ENCODE measurements at places on chromosomes 4 and X.

DNA sequence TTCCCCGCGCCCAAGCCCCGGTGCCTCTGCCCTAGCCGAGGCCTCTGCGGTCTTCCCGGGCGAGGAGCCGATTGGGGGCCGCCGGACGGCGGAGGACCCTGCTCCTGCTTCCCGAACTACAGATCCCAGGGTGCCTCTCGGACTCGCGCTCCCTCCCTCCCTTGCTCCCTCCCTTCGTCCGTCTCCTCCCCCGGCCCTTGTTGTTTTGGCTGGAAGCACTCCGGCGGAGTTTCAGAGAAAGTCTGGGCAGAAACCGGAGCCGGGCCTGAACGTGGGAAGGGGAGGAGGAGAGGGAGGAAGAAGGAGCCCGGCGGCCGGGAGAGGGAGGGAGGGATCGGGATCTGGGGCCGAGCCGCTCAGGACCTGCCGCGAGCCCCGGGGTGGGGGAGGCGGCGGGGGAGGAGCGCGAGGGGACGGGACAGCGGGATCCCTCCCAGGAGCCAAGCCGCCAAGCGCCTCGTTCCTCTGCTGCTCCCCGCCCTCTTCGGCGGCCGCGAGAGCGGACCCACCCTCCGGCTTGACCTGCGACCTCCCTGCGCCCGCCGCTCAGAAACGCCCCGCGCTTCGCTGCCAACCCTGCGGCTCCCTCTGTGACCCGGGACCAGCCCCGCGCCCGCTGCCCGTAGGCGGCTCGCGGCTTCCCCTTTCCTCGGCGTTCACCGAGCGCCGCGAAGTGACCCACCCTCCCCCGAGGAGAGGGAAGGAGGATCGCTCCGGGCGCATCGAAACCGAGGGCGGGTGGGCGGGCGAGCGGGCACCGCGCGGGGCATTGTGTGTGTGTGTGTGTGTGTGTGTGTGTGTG lies 496 bp upstream of the GAB1 start:
- peak; percentile 21 for DNase-seq

DNA sequence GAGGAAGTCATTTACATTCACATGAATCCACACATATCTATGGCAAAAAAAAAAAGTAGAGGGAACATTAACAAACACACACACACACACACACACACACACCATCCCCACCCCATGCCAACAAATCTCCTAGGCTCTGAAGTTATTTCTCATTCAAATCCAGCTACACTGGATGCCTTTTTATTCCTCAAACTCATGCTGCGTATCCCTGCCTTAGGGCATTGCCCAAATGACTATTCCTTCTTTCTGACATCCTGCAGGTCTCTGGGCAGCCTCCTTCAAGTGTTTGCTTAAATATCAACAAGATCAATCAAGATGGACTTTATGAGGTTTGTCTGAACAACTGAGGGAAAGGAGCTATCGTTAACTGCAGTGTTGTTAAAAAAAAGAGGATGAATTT lies 106.5 kb upstream of the FAM9A start:
- DNase-seq, result no peak

DNA sequence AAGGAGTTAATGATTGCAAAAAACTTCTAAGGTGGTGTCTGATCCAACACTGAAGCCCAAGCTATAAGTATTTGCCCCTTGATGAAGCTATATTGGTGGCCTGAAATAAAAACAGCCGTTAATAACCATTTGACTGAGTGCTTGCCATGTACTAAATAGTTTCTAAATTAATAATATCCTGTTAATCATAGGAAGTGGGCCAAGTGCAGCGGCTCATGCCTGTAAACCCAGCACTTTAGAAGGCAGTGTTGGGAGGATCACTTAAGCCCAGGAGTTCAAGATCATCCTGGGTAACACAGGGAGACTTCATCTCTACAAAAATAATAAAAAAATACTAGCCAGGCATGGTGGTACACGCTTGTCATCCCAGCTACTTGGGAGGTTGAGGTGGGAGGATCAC lies 8.3 kb downstream of the NDP start:
- DNase-seq, result no peak

DNA sequence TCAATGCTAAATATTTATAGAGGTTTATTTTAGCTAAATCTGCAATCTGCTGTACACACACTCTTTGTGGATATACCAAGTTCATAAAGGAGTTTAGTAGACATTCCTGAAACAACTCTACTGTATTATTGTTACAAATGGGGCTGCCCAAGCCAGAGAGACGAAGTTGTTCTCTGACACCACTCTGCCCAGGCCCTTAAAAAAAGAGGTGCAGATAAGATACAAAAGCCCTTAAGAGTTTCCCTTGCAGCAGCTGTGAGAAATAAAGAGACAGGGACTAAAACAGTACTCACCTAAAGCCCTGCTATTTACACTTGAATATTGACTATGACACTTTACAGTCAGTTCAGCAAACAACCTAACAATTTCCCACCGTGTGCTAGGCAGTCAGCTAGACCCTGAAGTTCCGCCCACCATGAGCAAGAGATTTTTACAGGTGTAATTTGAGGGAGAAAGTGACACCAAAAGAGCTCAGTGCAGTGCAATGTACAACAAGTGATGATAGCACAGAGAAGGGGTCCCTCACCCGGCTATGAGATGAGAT lies 191.7 kb downstream of the PRDM5 start:
- DNase-seq, result no peak

DNA sequence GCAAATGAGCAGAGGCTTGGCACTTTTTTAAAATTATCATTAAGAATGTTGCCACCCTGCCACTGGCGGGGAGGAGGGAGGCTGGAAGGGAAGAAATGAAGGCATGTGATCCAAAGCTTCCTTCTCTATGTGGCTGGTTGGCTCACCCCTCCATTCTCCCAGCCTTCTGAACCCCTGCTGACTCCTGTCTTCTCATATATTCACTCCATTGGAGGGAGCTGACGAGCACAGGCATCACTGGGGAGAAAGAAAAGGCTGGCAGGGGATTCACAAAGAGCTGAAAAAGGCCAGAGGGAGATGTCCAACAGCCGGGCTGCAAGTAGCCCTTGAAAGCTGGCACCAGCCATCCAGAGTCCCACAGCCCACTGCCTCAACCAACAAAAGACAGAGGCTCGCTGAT lies 495.6 kb downstream of the BCOR start:
- DNase-seq, result no peak

DNA sequence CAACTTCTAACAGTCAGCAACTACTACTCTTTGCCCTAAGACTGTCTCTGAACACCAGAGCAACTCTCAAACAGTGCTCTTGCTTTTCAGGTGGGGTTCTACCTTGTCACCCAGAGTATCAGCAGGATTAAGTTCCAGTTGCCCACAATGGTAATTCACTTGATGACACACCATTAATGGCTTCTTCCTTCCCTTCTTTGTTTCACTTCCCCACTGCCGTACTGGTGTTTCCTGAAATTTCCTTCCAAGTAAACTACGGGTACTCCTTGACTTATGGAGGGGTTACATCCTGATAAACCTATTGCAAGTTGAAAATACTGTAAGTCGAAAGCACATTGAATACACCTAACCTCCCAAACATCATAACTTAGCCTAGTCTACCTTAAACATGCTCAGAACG lies 36.6 kb upstream of the PDK3 start:
- no peak for DNase-seq

- no peak for DNase-seq
Observed at GRCh38 chrX:42988700-42989099, 210.7 kb upstream of the PPP1R2C start.

DNA sequence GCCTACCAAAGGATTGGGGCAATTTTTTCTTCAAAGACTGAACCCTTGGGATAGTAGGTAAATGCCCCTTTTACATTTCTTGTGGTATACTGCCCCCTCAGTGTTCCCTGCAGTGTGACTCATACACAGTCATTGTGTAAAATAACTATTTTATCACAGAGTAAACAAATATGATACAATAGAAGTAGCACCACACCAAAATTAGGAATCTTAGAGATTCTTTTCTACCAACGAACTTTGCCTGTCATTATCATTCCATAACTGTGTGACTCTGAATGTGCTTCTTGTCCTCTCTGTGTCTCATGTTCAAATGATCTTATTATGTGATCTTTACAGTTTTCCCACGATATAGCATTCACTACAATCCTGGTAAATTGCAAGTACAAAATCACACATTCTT lies 517.0 kb downstream of the ZIC3 start:
- DNase-seq, result no peak

DNA sequence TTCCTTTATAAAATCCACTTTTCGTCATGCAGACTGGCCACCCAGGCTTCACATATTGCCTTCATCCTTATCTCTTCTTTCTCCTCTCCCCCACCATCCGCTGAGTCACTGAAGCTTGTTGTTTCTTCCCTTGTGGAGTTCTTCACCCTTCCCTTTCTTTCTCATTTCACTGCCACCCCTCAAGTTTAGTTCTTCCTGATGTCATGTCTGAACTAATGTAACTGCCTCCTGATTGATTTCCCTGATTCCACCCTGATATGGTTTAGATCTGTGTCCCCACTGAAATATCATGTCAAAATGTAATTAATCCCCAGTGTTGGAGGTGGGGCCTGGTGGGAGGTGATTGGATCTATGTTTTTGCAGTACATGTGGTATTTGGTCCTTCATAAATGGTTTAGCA lies 151.4 kb downstream of the CPEB2 start:
- no peak for DNase-seq

DNA sequence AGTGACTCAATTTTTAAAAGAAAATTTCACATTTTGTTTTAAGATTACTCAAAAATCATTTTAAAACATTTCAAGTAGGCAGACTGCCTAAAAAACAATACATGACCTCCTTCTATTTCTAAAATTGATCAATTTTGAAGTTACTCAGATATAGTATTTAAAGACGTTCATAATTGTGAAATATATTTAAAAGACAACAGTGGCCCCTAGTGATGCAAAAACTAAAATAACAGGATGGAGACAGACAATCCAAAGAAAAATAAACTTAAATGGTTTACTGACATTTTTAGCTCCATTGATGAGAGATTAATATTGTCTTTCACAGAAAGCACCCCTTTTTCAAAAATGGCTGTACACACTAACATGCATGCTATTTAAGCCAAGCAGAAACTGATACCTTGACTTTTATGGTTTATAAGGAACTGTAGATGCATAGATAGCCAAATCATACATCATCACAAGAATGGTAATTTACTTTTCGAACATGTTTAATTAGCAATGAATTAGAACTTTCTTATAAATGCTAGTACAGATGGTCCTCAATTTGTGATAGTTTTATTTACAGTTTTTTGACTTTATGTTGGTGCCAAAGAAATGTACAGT lies 69.8 kb upstream of the FAT4 start:
- no peak for DNase-seq

DNA sequence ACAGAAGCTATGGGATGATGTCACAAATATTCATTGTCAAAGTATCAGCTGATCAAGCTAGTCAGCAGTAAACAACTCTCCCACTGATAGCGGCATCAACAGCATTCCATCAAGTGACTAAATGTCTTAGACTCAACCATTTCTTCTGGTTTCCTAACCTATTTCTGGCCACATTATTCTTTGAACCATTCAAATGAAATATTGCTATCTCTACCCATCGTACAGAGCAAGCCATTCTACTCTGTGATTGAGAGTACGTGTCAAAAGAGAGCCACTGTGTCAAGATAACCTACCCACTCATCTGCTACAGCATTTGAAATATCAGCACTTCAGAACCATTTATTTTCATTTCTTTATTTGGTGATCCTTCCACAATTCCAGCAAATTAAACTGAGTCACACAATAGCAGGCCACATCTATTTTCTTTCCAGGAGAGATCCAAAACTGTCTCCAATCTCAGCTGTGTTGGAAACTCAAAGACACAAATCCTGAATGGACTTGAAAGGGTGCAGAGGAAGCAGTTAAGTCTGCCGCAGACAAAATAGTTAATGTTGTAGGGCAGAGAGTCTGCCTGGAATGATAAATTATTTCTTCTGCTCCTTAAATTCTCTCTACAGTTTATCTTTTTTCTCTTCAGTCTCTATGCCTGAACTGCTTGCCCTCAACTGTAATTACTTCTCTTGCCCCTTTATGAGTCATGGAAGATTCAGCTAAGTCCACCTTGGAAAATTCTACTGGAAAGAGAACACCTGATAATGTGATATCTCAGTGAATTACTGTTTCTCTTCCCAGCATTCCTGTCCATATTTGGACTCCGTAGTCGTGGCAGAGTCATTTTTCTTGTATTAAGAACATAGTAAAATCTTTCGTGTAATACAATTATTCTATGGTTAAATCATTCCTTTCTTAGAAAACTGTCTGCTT lies 364.8 kb downstream of the PDGFC start:
- DNase-seq, result no peak

GRCh38 chrX:155056471-155056870 lies 14.5 kb downstream of the CMC4 start:
- no peak for DNase-seq

DNA sequence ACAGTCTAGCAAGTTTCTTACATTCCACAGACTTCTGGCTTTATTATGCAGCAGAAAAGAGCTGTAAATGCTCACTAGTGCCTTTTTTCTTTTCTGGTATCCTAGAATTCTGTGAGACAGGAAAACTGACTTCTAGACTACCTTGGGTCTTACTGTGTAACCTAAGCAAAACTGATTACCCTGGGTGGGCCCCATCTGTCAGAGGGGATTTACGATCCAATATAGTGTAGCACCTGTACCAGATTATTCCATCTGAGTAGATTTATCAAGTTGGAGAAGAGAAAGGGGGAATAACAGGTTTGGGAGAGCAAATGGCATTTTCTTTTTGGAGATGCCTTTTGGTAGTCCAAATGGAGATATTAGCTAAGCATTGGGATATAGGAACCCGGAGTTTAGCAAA lies 46.7 kb downstream of the FSTL5 start:
- no peak for DNase-seq

DNA sequence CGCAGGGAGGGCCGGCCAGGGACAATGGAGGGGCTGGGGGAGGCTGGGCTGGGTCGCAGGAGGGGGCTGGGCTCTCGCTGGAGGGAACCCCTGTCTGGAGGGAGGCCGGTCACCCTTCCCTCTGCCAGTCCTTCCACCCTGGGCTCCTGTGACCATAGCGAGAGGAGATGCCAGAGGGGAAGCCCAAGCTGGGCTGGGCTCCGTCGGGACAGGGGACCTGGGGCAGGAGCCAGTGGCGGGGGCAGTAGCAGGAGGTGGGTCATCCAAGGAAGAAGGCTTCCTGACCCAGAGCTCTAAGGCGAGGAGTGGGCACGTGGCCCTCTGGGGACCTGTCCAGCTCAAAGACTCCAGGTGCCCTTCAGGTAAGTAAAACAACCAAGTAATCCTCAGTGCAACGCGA lies 16.9 kb downstream of the CTAG1B start:
- DNase-seq, result no peak

DNA sequence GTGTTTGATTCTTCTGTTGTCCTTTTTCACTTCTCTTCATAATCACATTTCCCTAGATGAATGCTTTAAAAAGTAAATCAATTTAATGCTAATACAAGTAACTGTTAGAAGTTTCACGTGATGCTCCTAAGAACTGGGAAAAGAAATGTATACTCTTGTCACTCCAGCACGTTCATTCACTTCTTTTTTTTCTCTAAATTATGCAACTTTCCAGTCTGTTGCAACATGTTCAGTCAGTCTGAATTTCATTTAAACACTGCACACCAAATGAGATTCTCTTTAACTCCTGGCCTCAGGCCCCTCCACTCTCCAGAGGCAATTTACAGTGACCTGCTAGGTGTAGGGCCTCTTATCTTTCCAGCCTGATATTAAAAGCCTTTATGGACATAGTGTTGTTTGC lies 321.9 kb downstream of the HS3ST1 start:
- DNase-seq, result no peak
